ENCODE measurements at places on chromosomes 4 and X.

GRCh38 chr4:79682801-79683530, 274.9 kb upstream of the GK2 start:
- DNase-seq: no peak

- no peak for DNase-seq
Measured at GRCh38 chr4:26885912-26886274, 25.3 kb downstream of the STIM2 start.

DNA sequence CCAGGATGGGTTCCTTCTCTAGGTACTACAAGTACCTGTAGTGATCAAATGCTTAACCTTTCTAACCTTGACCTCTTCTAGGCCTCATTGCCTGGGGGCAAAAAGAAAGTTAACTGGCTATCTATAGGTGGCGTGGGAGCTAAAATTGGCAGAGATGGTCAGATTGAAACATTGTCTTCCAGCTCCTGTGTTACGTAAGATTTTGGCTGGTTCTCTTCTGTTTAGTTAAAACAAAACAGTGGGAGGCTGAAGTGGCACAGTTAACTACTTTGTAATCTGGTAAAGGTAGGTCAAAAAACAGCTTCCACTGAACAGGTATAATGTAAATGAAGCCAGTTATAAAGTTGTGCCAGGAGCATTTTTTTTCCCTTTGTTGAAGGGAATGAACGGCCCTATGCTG, 115.2 kb downstream of the MBNL3 start:
- DNase-seq: no peak

GRCh38 chr4:78659264-78659663, 107.7 kb downstream of the ANXA3 start:
- DNase-seq: no peak

DNA sequence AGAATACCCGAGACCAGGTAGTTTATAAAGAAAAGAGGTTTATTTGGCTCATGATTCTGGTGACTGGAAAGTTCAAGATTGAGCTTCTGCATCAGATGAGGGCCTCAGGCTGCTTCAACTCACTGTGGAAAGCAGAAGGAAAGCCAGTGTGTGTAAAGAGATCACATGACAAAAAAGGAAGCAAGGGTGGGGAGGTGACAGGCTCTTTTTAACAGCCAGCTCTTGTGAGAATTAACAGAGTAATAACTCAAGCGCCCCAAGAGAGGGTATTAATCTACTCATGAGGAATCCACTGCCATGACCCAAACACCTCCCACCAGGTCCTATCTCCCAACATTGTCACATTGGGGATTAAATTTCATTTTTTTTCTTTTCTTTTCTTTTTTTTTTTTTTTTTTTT, 6.3 kb upstream of the YIPF6 start:
- DNase-seq: no peak

GRCh38 chrX:19863212-19863856, 24.1 kb downstream of the SH3KBP1 start:
- no peak for DNase-seq

GRCh38 chr4:1553365-1553764, 130.7 kb downstream of the FAM53A start:
- no peak for DNase-seq

DNA sequence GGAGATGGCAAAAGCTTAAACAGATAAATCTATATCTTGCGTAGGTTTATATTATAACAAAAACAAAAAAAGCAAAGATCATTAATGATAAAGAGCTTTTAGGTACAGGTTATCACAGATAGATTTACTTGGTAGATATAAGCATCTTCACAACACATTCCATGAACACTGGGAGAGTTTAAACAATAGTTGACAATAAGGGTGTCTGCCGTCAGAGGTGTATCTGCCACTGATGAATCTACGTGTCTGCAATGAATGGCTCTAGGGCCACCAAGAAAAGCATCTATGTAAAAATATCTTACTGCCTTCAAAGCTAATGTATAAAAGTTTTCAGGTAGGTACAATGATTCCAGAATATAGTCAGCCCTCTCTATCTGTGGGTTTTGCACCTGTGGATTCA, 43.7 kb downstream of the RASGEF1B start:
- DNase-seq: no peak
